SJSA1 (cell line): ENCODE measurements at places on chromosomes 6 and 20.

DNA sequence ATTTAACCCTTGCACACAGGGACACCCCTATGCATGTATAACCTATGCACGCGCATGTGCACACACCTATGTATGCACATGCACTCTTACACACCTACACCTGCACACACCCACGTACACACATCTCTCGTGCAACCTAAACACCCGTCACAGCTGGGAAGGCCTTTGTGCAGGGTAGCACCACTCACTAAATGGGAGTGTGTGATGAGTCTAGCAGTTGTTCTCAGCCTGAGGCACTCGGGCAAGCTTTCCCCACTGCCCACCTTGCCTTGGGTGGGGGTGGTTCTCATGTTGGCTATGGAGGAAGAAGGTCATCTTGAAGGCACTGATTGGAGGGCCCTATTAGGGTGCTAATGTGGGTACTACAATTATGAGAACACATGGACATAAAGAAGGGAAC, 85.8 kb downstream of the DLL1 start:
- DNase-seq: no peak

DNA sequence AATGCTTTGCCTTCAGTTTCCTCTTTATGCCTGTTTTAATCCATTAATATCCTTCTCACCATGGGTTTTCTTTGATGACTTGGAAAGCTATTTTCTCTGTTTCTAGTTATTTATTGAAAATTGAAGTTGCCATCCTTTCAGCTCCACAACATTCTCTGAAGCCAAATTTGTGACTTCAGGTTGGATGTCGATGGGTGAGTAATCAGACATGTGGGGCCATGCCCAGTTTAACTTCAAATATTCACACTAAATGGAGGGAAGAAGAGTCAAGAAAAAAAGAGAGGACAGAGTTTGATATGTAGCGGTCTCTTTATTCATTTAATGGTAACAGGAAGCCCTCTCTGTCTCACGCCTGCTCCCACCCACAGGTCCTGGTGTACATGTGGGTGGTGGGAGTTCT, 89.1 kb upstream of the RIPOR2 start:
- DNase-seq: no peak

- DNase-seq: no peak
Observed at GRCh38 chr20:17614176-17614811, 44.4 kb downstream of the DSTN start.

GRCh38 chr6:153104220-153104619, 26.9 kb downstream of the RGS17 start:
- no peak for DNase-seq

- DNase-seq: peak; percentile 86
Observed at GRCh38 chr6:36984581-36985416, 1.2 kb downstream of the MTCH1 start.

- DNase-seq: no peak
Observed at GRCh38 chr6:162153120-162153519, 574.4 kb downstream of the PRKN start.

DNA sequence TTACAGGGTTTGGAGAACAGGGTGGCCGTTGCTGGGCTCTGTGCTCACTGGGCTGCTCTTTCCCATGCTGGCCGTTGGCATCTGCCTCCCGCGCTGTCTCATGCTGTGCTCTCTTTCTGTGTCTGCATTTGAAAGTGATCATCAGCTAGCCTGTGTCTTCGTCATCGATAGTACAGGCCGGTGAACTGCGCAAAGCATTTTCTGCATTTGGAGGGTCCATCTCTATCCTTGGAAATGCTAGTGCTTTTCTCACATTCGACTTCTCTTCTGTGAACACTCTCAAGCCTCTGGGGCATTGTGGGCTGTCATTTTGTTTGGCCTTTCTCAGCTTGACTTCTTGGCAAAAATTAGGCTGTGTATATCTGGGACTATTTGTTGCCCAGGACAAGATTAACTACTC, 6.8 kb upstream of the SNHG17 start:
- no peak for DNase-seq

DNA sequence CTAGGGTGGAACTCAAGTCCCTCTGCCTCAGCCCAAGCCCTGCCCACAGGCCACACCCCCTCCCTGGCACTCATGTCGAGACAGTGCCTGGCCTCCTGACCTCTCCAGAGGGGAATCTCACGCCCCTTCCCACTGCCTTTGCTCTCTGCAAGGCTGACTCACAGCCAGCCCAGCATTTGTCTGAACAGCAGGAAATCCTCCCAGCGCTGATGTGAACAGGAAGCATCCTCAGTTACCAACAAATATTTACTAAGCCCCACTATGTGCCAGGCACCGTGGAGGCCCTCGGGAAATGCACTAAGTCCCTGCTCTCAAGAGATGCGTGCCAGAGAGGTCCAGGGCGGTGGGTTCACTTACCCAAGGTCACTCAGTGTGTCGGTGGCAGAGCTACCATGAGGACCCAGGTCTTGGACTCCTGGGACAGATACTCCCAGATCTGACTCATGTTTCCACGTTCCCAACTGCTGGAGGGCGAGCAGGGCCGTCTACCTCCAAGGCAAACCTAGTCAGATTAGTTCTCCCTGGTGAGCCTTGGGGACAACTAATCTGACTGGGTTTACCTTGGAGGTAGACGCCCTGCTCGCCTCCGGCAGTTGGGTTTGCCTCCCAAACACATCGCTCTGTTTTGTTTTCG, 7.8 kb downstream of the ADA start:
- DNase-seq: peak; percentile 71

DNA sequence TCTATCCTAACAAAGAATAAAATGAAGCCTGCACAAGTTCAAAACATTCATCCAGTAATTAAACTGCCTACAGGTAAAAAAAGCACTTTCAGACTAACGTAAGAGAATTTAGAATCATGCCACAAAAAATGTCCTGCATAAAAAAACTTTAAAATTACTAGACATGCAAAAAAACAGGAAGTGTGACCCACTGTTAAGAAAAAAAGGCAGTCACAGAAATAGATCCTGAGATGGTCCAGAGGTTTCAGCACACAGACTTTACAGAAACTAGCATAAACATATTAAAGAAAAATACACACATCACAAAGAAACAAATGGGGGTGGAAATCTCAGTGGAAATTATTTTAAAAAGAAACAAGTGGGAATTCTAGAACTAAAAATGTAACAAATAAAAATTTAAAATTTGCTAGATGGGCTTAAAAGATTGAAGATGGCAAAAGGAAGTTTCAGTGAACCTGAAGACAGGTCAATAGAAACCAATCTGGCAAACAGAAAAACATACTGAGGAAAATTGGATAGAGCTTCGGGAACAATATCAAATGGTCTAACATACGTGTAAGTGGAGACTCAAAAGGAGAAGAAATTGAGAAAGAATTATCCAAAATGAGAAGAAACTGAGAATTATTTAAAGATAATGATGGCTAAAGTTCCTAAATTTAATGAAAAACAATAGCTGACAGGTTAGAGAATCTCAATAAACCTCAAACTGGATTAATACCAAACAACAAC, 3.4 kb upstream of the ZNF133 start:
- no peak for DNase-seq

DNA sequence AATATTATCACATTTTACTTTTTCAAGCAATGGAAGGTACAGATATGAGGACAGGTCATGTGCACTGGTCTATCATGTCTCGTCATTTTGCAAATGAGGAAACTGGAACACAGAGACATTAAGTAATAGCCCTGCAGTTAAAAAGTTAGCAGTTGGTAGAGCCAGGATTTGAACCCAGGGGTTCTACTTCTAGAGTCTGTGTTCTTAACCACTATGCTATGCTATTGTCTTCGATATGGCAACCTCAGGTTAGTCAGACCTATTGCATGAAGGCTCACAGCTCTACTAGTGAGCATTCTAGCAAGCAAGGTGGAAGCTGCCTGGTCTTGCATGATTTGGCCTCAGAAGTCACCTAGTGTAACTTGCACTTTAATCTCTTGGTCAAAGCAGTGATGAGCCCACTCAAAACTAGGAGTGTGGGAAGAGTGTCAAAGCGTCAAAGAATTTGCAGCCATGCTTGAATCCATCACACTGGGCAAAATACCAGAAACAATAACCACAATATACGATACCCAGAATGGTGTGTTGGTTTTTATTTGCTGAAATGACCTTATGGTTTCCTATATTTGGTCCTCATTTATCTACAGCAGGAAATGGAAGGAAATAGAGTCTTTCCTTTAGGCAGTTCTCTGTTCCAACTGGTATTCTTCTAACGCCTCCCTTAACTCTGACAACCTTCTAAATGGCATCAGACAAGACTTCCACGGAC, 20.4 kb upstream of the BMP2 start:
- peak; percentile 17 for DNase-seq

GRCh38 chr20:25987073-25987927, 290.6 kb upstream of the ZNF337 start:
- DNase-seq: peak; percentile 53

GRCh38 chr6:9417400-9417799, 982.1 kb upstream of the SLC35B3 start:
- no peak for DNase-seq

GRCh38 chr6:125637207-125637606, 112.2 kb upstream of the HEY2 start:
- DNase-seq: no peak

- DNase-seq: no peak
Observed at GRCh38 chr6:20606831-20607230, 72.6 kb downstream of the CDKAL1 start.

DNA sequence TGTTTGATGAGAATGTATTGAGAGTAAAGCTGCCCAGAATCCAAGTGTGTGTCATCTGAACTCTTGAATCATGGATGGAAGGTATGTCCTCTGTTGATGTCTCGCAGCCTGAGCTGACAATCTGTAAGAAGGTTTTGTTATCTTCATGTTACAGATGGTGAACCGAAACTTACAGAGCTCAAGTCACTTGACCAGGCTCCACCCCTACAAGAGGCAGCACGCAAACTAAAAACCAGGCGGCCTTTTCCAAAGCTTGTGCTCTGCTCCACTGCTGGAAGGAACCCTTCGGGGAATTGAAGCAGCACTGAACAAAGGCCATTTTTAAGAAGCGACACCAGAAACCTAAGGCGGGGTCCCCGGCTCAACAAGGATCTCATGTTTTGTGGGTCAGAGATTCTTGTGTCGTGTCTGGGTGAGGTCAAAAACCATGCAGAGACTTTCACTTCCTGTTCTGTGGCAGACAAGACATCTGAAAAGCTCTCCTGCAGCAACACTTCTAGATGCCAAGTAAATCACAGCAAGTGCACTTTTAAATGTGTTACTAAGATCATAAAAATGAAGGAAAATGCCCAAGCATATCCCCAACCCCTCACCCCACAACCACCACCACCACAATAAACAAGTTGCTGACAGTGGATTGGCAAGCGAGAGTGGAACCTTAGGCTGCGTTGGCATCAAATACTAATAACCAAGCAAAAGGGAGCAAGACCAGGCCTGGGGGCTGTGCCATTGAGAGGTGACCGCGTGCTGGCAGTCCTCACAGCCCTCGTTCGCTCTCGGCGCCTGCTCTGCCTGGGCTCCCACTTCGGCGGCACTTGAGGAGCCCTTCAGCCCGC, 27.3 kb downstream of the NQO2 start:
- DNase-seq: no peak

GRCh38 chr20:3318226-3318884, 79.4 kb upstream of the SLC4A11 start:
- DNase-seq: peak; percentile 47

GRCh38 chr20:9810738-9811137, 28.1 kb downstream of the PAK5 start:
- DNase-seq: no peak

- DNase-seq: no peak
Observed at GRCh38 chr6:127191716-127192115, 73.2 kb downstream of the RSPO3 start.

- no peak for DNase-seq
Observed at GRCh38 chr6:135434095-135434494, 63.4 kb downstream of the AHI1 start.

DNA sequence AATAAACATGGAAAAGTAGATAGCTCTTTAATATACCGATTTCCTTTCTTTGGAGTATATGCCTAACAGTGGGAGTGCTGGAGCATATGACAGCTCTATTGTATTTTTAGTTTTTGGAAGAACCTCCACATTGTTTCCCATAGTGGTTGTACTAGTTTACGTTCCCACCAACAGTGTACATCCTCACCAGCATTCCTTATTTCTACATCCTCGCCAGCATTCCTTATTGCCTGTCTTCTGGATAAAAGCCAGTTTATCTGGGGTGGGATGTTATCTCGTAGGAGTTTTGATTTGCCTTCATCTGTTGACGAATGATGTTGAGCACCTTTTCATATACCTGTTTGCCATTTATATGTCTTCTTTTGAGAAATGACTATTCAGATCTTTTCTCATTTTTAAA, 2.6 kb downstream of the MICA start:
- no peak for DNase-seq

DNA sequence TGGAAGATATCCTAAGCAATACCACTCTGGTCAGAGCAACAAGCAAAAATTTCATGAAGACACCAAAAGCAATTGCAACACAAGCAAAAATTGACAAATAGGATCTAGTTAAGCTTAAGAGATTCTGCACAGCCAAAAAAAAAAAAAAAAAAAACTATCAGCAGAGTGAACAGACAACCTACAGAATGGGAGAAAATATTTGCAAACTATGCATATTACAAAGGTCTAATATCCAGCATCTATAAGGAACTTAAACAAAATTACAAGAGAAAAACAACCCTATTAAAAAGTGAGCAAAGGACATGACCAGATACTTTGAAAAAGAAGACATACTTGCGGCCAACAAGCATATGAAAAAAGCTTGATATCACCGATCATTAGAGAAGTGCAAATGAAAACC, 20.0 kb upstream of the AHI1 start:
- no peak for DNase-seq

DNA sequence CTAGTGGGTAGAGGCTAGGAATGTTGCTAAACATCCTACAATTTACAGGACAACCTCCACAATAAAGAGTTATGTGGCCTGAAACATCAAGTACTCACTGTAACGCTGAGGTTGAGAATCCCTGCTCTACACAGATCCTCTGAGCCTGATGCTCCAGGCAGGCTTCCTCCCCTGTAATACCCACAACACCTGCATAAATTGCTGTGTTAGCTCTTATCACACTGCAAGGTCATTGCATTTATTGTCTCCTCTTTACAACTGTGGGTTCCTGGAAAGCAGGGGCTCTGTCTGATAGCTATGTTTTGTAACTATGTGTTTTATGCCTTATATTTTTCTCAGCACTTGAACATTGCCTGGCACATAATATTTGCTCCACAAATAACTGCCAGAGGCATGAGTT, 11.6 kb downstream of the RPP21 start:
- no peak for DNase-seq

DNA sequence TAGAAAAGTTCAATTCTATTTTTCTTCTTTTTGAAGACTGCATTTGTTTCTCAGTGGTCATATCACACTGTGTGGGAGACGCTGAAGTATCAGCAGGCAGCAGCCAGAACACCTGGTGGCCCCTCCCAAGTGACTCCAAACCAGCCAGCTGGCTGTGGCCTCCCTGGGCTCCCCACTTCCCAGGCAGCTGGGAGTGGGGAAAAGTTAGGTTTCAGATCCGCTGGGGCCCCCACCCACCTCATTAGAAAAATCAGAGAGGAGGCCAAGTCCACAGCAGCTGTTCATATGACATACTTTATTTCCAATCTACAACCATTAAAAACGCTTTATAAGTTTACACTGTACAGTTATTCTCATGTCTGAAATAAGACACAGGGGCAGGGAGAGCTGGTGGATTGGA, 3.6 kb upstream of the DSN1 start:
- no peak for DNase-seq

- no peak for DNase-seq
Observed at GRCh38 chr6:27651371-27651732, 178.4 kb upstream of the ZNF184 start.

GRCh38 chr20:63191400-63191799, 24.5 kb downstream of the YTHDF1 start:
- no peak for DNase-seq
